ENCODE measurements at places on chromosomes 3 and 15. TPM values are rescaled to one million over a fixed set of nuclear protein-coding genes. Genes with fewer than 3 reads are reported as not detected.

The GOLGA6L10 gene
- 2.1 TPM for polyA plus RNA-seq

The GABRR3 gene
- not detected for polyA plus RNA-seq

The GMPPB gene
- 9.4 TPM for polyA plus RNA-seq

The TTLL13 gene
- polyA plus RNA-seq: 0.04 TPM

The HRG gene
- polyA plus RNA-seq: not detected

The PCBP4 gene
- 28.7 TPM for polyA plus RNA-seq

The ERC2 gene
- 1.3 TPM for polyA plus RNA-seq

The TRIM42 gene
- not detected for polyA plus RNA-seq

The NR2E3 gene
- polyA plus RNA-seq: not detected

The PIGBOS1 gene
- polyA plus RNA-seq: 7.5 TPM

The XCR1 gene
- polyA plus RNA-seq: 0.04 TPM

The SLC6A20 gene
- polyA plus RNA-seq: 0.05 TPM

The LIPH gene
- polyA plus RNA-seq: 0.98 TPM

The EIF1B gene
- polyA plus RNA-seq: 99.1 TPM

The GMNC gene
- 0.08 TPM for polyA plus RNA-seq

The GOLGA8B gene
- polyA plus RNA-seq: 56.3 TPM

The ATP8B4 gene
- polyA plus RNA-seq: 8.7 TPM

The MAP1A gene
- 4.0 TPM for polyA plus RNA-seq

The TMEM207 gene
- not detected for polyA plus RNA-seq

The ASB14 gene
- polyA plus RNA-seq: not detected

The CACNA2D2 gene
- 1.8 TPM for polyA plus RNA-seq

The GOLGA8Q gene
- polyA plus RNA-seq: 1.2 TPM

The GOLGA6B gene
- not detected for polyA plus RNA-seq

The TMCO5A gene
- polyA plus RNA-seq: not detected

The TNFSF10 gene
- polyA plus RNA-seq: 39.8 TPM

The ABCF3 gene
- 30.2 TPM for polyA plus RNA-seq

The IGDCC3 gene
- polyA plus RNA-seq: 0.48 TPM

The PAK6 gene
- 0.52 TPM for polyA plus RNA-seq

The SOX2 gene
- 0.33 TPM for polyA plus RNA-seq

The FGD5 gene
- polyA plus RNA-seq: 17.8 TPM

The B3GALNT1 gene
- polyA plus RNA-seq: 11.6 TPM

The IGSF10 gene
- 27.4 TPM for polyA plus RNA-seq

The MPI gene
- 28.8 TPM for polyA plus RNA-seq

The RASGRP1 gene
- polyA plus RNA-seq: 1.1 TPM

The CORO2B gene
- 11.3 TPM for polyA plus RNA-seq

The XIRP1 gene
- polyA plus RNA-seq: 0.04 TPM

The SEMA7A gene
- 9.0 TPM for polyA plus RNA-seq

The ISY1 gene
- polyA plus RNA-seq: 31.7 TPM

The ADAMTS9 gene
- 11.8 TPM for polyA plus RNA-seq

The PDE12 gene
- 4.6 TPM for polyA plus RNA-seq

The PCOLCE2 gene
- polyA plus RNA-seq: 47.9 TPM

The KCNAB1 gene
- 3.5 TPM for polyA plus RNA-seq

The BCHE gene
- 23.1 TPM for polyA plus RNA-seq

The FAM107A gene
- 14.0 TPM for polyA plus RNA-seq

The ISLR gene
- polyA plus RNA-seq: 150 TPM

The GRK7 gene
- polyA plus RNA-seq: not detected

The PPARG gene
- polyA plus RNA-seq: 28.6 TPM

The LRRFIP2 gene
- polyA plus RNA-seq: 81.1 TPM

The CELSR3 gene
- polyA plus RNA-seq: 0.69 TPM

The PLOD2 gene
- polyA plus RNA-seq: 39.6 TPM

The UCN2 gene
- 0.18 TPM for polyA plus RNA-seq

Data from ovary (tissue), 10 donors.